ENCODE measurements at places on chromosomes 5 and 9.

DNA sequence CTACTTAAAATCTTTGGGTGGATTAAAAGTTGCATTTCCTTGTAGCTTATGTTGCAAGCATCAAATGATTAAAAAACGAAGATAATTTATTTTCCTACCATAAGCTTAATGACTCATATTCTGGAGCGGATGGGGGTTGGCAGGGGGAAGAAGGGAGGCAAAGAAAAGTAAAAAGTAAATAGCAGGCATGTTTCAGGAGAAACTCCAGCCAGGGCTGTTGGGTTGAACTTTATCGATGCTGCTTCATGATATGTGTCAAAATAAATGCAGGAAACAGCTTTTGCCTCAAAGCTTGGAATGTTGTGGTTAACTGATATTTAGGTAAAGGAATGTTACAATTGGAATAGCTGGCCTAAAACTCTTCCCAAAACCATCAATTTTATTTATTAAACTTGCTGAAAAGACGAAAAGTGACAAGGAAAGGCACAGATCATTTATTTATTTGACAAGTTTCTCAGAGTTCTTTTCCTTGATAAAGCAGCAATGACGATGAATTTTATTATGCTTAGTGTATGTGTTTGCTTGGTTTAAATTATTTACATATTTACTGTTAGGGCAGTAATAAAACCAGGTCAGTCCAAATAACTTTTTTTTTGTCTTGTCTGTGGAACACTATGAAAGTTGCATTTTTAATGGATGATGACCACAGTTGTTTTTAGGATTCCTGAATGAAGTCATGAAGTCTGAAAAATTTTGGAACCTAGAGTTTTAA, 177.9 kb downstream of the PCSK1 start:
- no peak for DNase-seq

DNA sequence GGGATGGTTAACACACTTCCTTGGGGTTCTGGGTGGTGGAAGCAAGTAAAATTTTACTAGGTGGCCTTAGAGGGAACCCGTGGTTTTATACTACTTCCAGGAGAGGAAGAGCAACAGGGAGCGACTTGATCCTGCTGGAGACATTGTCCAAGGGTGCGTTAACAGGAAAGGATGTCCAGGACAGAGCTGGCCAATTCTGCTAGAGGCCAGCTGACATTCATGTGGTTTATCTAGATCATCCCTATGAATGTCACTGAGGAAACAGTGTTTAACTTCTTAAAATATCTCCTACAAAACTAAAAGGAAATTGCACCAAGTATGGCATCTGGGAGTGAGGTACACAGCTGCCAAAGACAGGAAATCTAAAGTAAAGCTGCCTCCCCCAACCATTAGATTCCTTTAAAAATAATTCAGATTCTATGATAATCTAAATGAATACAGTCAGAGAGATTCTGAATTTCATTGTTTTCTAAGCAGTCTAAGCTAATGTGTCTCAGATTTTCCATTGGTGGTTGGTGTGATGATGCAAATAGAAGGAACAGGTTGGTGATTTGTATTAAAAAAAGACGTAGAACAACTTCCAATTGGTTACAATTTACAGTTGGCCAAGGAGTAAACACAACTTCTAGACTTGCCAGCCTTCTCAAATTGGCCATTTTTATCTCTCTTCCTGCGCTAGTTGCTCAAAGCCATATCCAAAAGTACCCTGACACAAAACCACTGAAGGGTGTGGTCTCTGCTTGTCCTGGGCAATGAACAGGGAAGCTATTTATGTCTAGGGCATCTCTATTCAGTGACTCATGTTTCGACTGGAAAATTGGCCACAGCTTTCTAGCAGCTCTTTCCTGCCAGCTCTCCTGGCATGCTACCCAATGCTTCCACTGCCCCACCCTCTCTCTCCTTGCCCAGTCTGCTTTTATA, 574.7 kb upstream of the MEF2C start:
- no peak for DNase-seq

DNA sequence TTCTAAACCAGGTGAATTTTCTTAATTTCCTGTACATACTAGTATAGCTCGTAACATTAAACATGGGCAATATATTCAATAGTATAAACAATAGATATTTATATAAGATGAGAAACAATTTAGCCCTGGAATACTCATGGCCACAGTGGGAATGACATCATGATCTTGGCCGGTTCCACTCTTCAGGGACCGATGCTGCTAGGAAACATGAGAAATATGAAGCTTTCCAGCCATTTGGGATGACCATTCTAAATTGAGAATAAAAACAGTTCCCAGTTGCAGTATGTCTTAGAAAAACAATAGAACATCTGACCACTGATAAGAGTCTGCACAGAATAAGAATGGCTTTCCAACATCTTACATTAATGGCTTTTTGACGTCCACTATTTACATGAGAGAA, 33.3 kb upstream of the SLCO6A1 start:
- no peak for DNase-seq

GRCh38 chr5:5364932-5365331, 57.5 kb upstream of the ICE1 start:
- DNase-seq: no peak

DNA sequence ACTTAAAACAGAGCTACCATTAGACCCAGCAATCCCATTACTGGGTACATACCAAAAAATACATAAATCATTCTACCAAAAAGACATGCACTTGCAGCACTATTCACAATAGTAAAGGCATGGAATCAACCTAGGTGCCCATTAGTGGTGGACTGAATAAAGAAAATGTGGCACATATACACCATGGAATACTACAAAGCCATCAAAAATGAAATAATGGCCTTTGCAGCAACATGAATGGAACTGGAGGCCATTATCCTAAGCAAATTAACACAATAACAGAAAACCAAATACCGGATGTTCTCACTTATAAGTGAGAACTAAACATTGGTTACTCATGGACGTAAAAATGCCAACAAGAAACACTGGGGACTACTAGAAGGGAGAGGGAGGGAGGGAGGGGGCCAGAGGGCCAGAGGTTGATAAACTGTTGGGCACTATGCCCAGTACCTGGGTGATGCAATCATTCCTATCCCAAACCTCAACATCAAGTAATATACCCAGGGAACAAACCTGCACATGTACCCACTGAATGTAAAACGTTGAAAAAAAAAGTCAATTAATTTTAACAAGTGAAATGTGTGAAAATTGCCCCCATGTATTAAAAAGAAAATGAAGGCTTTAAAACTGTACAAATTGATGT, 24.5 kb upstream of the GPR150 start:
- DNase-seq: no peak

DNA sequence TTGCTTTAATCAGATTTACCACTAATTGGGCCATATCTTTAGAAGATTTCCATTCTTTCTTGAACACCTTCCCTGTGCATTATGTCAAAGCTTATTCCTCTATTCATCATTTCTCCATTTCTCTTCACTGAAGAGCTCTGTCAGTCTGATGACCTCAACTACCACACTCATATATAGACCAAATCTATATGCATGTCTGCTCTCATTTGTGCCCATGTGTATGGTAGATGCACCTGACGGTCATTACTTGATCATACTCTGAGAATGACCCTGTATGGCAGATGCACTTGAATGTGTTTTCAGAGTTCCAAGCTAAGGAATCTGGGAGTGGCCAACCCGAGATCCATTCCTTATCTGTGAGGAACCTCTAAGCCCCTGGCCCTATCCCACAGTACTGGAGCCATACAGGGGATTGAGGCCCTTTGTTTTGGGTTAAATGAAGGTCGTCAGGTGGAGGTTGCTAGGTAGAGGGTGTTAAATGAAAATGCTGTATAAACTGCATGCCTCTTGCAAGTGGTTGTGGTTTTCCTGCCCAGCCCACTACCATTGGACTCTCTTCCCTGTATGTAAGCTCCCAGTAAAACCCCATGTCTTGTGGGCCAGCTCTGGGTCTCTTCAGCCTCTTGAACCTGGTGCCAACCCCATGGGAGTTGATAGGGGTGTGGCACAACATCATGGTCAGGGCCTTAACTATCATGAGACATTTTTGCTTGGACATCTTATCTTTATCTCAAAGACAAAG, 229.5 kb downstream of the KIAA0825 start:
- no peak for DNase-seq

GRCh38 chr5:32760091-32760509, 49.0 kb downstream of the NPR3 start:
- DNase-seq: no peak

- no peak for DNase-seq
Measured at GRCh38 chr9:84701801-84702200, 32.3 kb downstream of the NTRK2 start.

DNA sequence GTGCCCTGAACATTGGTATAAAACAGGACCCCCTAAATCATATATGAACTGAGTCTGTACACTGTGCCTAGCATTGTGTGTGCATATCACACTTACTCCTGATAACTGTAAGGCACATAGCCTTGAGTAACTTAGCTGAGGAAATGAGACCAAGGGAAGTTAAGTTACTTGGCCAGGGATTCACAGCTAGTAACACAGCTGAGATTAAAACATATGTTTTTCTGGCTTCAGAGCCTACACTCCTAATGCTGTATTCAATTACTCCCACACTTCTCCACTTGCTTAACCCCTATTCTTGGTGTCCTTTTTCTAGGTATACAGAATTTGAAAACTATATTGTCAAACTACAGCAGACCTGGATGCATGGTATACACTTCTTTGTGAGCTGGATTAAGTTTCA, 12.8 kb downstream of the GHR start:
- no peak for DNase-seq

- DNase-seq: no peak
Measured at GRCh38 chr5:61806491-61807020, 474.5 kb downstream of the ZSWIM6 start.
